ENCODE measurements at places on chromosomes 5 and 9.

GRCh38 chr9:89256642-89257041 is 54.4 kb upstream of the CKS2 start:
- DNase-seq: no peak

- no peak for DNase-seq
These were observed at the start of gene ABO for GRCh38 chr9:133275105-133276000. TSS of gene ABO (minus strand) at chr9:133275201.

- no peak for DNase-seq
These were observed 333.2 kb downstream of the NDUFS4 start for GRCh38 chr5:53893626-53894025.

- DNase-seq: no peak
These were observed 41.9 kb downstream of the WDR36 start for GRCh38 chr5:111134087-111134486.

- no peak for DNase-seq
These were observed 97.3 kb downstream of the PLCXD3 start for GRCh38 chr5:41413074-41413473.

Data from NCI-H2029 (cell line).